ENCODE measurements at places on chromosomes 4 and X.

DNA sequence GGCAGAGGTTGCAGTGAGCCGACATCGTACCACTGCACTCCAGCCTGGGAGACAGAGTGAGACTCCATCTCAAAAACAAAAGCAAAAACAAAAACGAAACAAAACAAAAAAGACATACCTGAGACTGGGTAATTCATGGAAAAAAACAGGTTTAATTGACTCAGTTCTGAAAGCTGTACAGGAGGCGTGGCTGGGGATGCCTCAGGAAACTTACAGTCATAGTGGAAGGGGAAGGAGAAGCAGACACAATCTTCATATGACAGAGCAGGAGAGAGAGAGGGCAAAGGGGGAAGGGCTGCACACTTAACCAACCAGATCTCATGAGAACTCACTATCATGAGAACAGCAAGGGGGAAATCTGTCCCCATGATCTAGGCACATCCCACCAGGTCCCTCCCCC is 229.5 kb downstream of the STK32B start:
- DNase-seq = no peak

DNA sequence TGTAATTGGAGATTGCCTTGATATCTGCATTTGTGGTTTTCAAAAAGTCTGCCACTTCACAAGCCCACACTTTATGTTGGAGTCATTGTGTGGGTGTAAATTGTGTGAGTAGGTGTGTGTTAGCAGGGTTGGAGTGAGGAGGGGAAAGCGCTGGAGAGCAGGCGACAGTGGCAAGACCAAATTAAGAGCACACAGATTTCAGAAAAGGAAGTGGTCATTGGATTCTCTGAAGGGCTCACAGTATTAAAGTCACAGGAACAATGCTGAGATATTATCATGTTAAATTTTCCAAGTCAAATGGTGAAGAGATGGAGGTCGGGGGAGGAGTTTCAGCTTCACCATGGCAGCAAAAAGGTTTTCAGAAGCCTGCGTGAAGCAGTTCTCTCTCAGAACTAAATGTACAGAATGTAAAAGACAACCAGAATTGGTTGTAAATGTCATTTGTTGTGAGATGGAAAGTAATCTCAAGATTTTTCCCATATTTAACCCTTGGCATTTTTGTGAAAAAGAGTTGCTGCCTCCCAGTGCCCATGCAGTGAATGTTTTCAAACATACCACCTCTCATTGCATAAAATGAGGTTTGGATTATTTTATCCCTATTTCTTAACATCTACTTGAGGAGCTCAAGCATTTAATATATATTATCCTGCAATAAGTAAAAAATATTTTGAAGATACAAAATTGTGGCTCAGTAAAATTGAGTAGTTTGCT is 265.9 kb downstream of the ZNF674 start:
- no peak for DNase-seq

DNA sequence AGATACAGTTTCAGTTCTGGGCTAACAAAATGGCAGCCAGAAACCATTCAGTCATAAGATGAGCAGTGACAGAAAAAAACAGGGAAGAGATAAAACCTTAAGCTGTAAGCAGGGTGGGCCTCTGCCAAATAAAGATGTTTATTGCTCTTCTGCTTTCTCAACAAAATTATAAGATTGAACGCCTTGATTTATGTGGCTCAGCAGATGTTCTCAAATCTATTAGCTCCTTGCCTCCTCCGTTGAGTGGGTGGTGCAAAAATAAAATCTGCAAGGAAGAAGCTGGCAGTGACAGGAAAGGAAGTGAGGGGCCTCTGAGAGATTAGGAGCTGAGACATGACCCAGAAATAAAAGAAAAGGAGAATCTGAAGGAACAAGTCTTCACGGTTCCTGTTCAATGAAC is 206.6 kb downstream of the PTTG2 start:
- DNase-seq = no peak

- DNase-seq = no peak
Measured at GRCh38 chrX:47610511-47610910, 9.1 kb downstream of the SYN1 start.

- no peak for DNase-seq
Measured at GRCh38 chrX:25178555-25178954, 162.8 kb upstream of the ARX start.

- DNase-seq = peak; percentile 62
Measured at GRCh38 chr4:71187404-71188155, 151.2 kb upstream of the SLC4A4 start.

- no peak for DNase-seq
Measured at GRCh38 chr4:8051644-8052043, 107.0 kb downstream of the ABLIM2 start.

- no peak for DNase-seq
Measured at GRCh38 chr4:8655411-8656184, 63.0 kb downstream of the CPZ start.

- no peak for DNase-seq
Measured at GRCh38 chr4:15914736-15915135, 23.8 kb downstream of the FGFBP1 start.

- DNase-seq = peak; percentile 71
Measured at GRCh38 chrX:10634392-10635161, 14.2 kb upstream of the MID1 start.

DNA sequence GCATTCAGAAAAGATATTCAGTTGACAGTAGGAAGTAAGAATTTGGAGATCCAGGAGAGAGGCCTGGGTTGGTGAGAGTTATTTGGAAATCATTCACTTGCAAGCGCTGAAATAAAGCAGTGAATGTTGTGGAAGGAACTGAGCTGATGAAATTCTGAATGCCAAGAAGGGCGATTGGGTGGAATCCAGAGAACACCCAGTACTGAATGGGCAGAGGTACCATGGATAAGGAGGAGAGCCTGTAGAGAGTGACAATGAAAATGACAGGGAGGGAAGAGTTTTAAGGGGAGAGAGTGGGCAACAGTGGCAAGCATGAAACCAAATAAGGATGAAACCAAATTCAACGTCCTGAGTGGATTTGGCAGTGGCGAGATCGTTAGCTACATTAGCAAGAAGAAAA is 6.7 kb upstream of the STOX2 start:
- DNase-seq = no peak

DNA sequence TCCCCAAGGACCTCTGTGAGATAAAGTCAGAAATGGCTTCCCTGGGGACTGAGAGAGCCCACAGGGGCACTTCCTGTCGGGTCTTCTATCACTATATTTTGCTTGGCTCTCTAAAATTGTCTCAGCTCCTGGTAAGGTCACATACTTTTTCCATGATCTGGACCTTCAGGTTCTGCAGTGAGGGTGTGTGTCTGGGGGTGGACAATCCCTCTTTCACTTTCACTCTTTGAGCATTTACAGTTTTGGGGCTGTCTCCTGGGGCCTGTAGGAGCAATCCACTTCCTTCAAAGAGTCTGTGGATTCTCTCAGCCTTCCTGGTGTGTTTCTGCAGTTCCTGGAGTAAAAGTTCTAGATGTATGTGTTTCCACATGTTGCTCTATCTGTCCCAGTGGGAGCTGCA is 335.7 kb downstream of the FSTL5 start:
- peak; percentile 1 for DNase-seq

GRCh38 chr4:155609455-155610059 is 57.1 kb upstream of the GUCY1A1 start:
- DNase-seq = peak; percentile 19

DNA sequence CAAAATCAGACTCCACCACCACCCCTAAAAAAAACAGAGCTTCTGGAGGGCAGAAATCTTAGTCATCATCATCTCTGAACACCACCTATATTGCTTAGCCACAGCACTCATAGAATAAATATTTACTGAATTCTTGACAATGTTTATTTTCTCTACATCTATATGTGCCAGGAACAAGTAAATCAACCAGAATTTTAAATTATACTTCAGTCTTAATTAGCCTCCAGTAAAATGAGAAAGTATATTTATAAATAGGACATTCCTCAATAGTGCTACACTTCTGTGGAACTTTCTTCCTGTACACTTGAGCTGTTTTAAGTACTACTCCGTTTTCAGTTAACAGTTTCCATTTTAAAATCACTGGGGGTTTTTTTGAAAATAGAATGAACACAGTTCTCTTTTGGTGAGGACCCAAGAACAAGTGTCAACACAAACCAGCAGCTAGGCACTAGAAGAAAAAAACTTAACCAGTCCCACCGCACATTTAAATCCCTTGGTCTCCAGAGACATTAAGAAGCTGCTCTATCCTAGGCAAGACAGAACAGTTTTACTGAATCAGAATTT is 25.5 kb downstream of the SMIM14 start:
- DNase-seq = peak; percentile 24

GRCh38 chrX:112613039-112613438 is 66.7 kb downstream of the LHFPL1 start:
- DNase-seq = no peak

DNA sequence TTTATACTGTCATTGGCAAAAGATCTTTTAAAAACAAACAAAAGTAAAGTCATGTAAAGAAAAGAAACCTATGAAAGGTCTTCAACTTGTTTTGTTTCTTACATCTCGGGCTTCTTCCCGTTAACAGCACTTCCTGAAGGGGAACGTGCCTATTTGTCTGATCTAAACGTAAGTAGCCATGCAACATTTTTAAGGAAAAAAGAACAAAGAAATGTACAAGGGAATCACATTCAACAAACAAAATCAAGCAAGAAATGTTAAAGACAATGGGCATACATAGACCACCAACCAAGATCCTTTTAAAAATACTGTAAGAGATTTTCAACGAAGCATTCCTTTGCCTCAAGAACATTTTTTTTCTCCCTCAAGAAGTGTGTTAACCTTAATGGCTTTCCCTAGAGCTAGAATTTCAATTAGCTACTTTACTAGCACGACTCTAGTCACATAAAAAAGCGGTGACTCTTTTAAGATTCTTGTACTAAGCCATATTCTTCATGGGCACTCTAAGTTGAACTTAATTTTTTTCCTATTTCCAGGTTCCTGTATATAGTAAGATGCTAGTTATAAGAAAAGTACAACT is 112.0 kb upstream of the TTC29 start:
- DNase-seq = peak; percentile 41

GRCh38 chrX:39174772-39175417 is 373.6 kb downstream of the MID1IP1 start:
- DNase-seq = no peak

GRCh38 chr4:44872246-44872645 is 145.9 kb upstream of the GNPDA2 start:
- DNase-seq = no peak

All from AG10803 (cell line).